ENCODE measurements at places on chromosomes 1 and 21.

DNA sequence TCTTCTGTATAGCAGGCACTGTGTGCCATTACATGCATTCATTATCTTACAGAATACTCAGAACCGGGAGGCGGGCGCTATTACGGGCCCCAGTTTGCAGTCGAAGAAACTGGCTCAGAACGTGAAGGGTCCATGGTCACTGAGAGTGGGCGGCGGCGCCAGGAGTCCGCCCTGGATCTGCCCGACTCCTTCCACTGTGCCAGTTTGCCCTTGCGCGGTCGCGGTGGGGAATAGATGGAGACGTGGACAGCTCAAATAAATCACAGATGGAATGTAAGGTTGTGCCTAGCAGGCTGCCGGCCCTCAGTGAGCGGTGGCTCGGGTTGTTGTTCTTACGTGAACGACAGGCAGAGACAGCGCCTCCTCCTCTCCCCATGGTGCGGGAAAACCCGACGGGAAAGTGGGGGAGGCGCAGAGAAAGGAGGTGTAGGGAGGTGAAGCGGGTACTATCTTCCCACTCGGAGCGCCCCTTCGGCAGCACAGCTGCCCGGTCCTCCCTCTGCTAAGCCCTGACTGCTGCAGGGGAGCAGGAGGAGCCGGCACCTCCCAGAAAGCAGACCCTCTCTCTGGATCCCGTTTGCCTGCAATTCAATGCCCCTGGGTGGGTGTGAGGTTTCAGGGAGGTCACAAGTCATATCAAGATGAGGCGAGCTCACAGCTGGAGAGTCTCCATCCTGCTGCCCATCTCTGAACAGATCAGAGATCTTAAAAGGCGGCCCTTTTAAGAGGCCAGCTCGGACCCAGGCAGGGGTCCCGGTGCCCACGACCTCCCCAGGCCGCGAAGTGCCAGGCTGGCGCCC lies 1.1 kb downstream of the COL9A2 start:
- DNase-seq: peak; percentile 17

GRCh38 chr1:50047916-50048694 lies 24.4 kb upstream of the AGBL4 start:
- peak; percentile 4 for DNase-seq

- DNase-seq: peak; percentile 68
Observed at GRCh38 chr1:168469690-168470089, 74.1 kb downstream of the XCL2 start.

- no peak for DNase-seq
Observed at GRCh38 chr1:18676332-18676781, 45.7 kb downstream of the PAX7 start.

- no peak for DNase-seq
Observed at GRCh38 chr1:114669562-114670082, at the start of gene DENND2C. TSS of gene DENND2C (minus strand) at chr1:114670049. CDS start at chr1:114625984, 44,065 bp downstream.

- no peak for DNase-seq
Observed at GRCh38 chr1:47944561-47944960, 52.6 kb downstream of the TRABD2B start.

GRCh38 chr1:158163000-158163947 lies 17.4 kb upstream of the CD1D start:
- no peak for DNase-seq

DNA sequence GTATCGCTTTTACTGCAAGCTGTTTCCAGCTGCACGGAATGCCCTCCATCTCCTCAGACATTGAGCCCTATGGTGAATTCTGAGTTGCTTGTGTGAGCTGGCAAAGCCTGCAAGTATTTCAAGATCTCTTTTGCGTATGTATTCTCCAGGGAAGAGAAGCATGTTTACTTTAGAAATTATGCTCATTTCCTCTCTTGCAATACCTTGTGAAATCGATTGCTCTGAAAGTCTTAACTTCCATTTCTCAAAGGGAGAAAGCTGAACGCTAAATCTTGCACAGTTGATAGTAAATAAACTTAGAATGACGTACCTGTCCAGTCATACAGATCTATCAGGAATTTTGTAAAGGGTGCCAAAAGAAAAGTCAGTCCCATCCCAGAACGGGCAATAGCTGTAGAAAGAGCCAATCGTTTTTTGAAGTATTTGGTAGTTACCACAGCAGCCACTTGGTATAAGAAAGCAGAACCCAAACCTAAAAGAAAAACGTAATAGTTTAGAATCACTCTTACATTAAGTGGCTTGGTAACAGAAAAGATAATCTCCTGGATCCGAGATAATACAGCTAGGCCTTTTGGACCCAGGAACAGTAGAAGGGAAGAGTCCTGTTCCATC lies 10.0 kb downstream of the SLC16A4 start:
- DNase-seq: no peak

GRCh38 chr1:101288491-101288944 lies 51.7 kb downstream of the S1PR1 start:
- peak; percentile 87 for DNase-seq

GRCh38 chr1:245411245-245412036 lies 256.7 kb downstream of the KIF26B start:
- DNase-seq: no peak

GRCh38 chr1:93554883-93555872 lies 107.3 kb downstream of the FNBP1L start:
- DNase-seq: no peak

- no peak for DNase-seq
Observed at GRCh38 chr1:119732465-119733168, 20.9 kb downstream of the PHGDH start.

DNA sequence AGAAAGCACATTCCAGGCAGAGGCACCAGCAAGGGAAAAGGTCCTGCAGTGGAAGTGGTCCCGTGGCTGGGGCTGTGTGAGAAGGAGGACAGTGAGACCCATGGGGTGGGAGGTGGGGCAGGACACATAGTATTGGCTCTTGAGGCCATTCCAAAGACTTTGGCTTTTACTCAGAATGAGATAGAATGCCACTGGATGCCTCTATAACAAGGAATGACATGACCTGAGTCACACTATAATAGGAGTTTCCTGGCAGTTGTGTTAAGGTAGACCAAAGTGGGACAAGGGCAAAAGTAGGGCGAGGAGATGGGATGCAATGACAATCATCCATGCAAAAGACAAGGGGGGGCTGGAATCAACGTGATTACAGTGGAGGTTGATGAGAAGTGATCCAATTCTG lies 24.7 kb upstream of the LAMC2 start:
- DNase-seq: no peak

GRCh38 chr1:50023292-50024159 lies at the start of gene AGBL4:
TSS of gene AGBL4 (minus strand) at chr1:50023954.
- DNase-seq: peak; percentile 3

DNA sequence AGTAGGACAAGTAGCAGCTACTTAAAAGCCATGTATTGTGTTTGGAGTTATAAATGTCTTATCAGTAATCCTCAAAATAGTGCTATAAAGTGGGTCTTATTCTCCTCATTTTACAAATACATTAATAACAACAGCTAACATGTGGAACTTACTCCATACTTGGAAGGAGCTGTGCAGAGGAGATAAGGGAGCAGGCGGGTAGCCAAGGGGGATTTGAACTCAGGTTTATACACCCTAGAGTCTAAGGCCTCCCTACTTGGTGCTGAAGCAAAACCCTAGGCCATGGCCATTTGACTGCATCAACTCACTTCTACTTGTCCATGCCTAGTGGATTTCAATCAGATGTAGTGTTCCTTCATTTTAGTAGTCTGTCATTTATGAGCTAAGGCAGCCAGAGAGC lies 72.1 kb downstream of the LMO4 start:
- no peak for DNase-seq

- no peak for DNase-seq
Observed at GRCh38 chr1:186681801-186682200, 1.6 kb upstream of the PTGS2 start.

- DNase-seq: no peak
Observed at GRCh38 chr1:193432979-193433587, 246.7 kb upstream of the B3GALT2 start.

GRCh38 chr1:228242409-228242808 lies 34.6 kb downstream of the OBSCN start:
- DNase-seq: no peak

DNA sequence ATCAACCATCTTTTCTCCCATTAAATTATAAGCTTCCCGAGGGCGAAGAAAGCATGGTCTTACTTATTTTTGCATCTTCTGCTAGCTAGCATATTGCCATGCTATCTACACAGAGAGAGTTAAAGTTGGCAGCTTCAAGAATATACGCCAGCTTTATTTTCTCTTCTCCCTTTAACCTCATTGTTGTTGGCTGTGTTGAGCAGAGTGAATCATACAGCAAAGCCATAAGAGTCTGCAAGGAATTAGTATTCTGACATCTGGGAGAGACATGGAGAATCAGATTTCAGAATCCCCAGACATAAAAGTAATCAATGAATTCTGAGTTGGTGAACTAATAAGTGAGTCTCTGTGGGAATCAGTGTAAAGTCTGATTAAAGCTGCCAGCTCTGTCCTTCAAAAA lies 649.6 kb upstream of the PTBP2 start:
- no peak for DNase-seq

- DNase-seq: peak; percentile 32
Observed at GRCh38 chr1:15027515-15027986, 126.0 kb upstream of the TMEM51 start.

GRCh38 chr1:244027491-244028145 lies 23.5 kb upstream of the ZBTB18 start:
- no peak for DNase-seq

DNA sequence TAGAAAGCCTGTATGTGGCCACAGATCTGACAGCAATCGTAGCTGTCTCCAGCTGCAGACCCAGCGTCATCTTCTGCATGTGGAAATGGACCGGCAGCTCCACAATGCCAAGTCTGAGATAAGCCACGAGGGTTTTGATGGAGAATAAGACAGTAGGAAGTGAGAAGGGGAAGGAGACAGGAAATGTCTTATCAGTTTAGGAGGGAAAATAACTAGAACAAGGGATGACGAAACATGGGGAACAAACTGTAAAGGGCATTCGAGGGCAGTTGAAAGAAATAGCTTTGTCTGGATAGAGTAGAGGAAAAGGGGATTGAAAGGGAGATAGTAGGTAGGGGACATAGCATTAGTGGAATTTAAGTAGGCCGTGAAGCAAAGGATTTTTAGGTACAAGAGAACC lies 74.0 kb upstream of the CTTNBP2NL start:
- DNase-seq: no peak

GRCh38 chr1:156721535-156721934 lies 6.7 kb upstream of the METTL25B start:
- peak; percentile 63 for DNase-seq

DNA sequence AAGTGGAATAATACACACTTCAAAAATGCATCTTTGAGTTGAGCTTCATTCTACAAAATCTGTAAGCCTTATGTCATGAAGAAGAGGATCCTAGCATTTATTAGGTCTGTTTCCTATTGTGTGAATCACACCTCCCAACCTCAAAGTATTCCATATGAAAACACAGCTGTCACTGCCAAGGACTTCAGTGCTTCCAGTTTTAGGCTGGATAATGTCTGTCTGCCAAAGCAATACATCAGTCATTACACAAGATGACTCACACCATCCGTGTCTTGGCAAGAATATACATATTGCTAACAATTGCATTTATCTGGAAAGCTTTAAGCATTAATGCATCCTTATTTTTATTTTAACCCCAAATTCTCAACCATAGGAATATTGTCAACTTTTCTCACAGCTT lies 125.7 kb upstream of the TMPRSS15 start:
- no peak for DNase-seq

DNA sequence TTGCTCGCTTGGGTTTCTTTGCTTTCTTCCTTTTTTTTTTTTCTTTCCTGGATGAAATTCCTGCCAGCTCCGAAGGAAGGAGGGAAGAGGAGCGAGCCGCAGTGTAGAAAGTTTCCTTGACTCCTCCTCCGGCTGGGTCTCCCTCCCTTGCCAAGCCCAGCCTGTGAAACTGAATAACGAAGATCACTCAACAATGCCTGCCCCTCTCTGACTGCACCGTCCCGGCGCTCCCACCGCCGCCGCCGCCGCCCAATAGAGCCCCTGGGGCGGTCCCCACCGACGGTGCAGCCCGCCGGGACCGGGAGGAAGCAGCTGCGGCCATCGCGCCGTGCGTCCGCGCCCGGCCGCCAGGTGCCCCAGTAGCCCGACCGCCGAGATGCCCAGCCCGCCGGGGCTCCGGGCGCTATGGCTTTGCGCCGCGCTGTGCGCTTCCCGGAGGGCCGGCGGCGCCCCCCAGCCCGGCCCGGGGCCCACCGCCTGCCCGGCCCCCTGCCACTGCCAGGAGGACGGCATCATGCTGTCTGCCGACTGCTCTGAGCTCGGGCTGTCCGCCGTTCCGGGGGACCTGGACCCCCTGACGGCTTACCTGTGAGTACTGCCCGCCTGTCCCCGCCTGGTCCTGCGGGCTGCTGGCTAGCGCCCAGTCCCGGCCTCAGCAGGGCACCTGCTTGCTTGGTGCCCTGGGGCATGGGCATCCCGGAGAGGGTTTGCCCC lies at the start of gene LGR6:
Gene LGR6 (plus strand): TSS at position 186 of the 714 bp plus-strand sequence. CDS start 191 bp downstream, at position 377.
- no peak for DNase-seq

DNA sequence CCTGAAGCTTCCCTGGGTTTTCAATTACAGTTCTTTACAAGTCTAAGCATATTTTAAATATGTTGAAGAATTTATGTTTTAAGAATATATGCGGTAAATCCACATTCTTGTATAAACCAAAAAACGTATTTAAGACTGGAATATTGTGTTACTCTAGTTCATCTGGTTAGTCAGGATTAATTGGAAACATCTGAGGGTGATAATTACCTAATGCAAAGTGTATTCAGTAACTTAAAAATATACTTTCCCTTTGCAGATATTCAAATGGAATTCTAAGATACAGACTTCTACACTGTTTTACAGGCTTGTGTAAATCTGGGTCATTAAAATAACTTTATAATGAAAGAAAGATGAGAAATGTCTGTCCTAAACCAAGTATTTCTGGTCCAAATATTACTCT lies 302.0 kb downstream of the VAV3 start:
- DNase-seq: no peak

DNA sequence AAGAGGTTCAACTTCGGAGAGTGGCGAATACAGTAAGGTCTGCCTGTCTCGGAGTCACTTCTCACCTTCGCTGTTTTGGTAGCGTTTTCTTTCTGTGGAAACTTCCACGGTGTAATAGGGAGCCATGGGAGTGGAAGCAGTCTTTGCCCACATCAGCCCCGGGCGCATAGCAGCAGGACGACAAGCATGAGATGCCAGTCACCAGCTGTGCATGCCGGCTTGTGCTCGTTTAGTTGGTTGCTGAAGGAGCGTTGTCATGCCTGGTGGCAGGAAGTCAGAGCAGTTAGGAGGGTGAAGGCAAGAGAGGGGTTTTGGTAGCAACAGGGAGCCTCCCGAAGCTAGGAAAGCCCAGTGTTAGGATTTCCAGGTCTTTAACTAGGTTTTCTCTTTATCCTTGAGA lies 58.8 kb downstream of the MRPS6 start:
- DNase-seq: no peak

Measured in activated CD4-positive, alpha-beta T cell treated with anti-CD3 and anti-CD28 coated beads, Interleukin-2, Interleukin-4, amounts not matched to agents 100 ng/mL and 50 ng/mL, durations not matched to agents 16 hours and 8 hours (primary cell).